ENCODE measurements at places on chromosomes 4 and X.

DNA sequence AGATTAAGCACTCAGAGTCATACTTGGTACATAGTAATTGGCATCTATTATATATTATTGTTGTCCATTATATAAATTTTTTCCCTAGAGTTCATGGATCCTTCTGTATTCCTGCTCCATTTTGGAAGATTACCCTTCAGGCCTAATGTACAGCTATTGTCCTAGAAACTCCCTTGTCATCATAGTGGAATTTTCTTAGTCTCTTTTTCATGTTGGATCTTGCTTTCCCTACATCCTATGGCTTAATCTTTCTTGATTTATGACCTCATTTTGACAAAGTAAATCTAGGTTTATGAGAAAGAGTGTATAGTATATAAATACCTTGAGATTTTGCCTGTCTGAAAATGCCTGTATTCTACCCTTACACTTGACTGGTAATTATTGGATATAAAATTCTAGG, 22.1 kb downstream of the ARMCX4 start:
- DNase-seq = no peak

- DNase-seq = no peak
These were observed 969.1 kb upstream of the PCDH10 start for GRCh38 chr4:132180020-132180427.

DNA sequence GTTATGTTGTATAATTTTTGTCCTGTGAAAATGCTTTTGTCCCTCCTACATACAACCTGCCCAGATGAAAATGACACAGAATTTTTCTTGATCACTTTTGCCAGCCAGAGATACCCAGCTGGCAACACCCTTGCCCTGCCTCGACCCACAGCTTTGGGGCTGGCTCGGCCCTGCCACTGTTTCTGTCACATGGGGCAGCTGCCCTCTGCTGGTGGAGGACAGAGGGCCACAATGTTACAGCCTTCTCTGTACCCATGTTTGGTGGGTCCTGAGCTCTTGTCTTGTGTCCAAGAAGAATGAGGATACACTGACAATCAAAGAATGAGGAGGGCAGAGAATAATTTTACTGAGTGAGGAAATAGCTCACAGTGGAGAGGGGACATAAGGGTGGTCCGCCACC, 31.1 kb downstream of the BMP15 start:
- no peak for DNase-seq

DNA sequence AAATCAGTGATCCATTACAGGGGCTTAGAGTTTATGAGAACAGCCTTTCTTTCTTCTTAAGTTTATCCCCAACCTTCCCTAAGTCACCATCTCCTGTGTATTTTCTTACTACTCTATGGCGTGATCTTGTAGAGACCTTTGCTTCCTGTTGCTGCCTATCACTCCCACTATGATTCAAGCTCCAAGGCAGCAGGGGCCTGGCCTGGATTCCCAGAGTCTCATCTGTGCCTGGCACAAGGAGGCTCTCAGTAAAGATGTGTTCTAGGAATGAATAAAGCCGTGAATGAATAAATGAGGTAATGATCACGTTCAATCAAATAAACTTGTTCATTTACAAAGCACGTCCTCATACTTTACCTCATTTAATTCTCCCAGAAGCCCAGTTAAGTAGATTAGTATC, 45.4 kb downstream of the CC2D2A start:
- DNase-seq = no peak

GRCh38 chr4:26140150-26140898, 180.5 kb upstream of the RBPJ start:
- DNase-seq = no peak

DNA sequence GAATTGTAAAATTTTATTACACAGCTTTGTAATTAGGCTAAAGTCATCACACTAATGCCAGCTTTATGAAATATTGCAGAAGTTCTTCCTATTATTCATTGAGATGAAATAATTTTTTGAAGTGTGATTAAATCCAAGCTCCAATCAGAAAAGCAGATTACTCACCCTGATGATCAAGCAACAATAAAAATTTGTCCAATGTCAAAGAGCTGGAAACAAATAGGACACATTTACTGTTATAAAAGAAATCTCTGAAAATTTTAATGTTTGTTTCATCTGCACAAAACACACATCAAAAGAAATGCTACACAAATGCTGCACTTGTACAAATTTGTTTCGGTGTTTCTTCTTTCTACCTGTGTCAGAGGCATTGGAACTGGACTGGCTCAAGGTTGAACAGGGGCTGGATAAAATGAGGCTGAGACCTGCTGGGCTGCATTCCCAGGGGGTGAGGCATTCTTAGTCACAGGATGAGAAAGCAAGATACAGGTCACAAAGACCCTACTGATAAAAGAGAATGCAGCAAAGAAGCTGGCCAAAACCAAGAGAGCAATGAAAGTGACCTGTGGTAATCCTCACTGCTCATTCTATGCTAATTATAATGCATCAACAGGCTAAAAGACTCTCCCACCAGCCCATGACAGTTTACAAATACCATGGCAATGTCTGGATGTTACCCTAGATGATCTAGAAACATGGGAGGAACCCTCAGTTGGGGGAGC, 78.3 kb downstream of the GASK1B start:
- DNase-seq = no peak

- no peak for DNase-seq
These were observed 258.2 kb downstream of the PPP1R2C start for GRCh38 chrX:42519666-42520231.

GRCh38 chrX:17613979-17614588, 123.2 kb upstream of the SCML1 start:
- no peak for DNase-seq

DNA sequence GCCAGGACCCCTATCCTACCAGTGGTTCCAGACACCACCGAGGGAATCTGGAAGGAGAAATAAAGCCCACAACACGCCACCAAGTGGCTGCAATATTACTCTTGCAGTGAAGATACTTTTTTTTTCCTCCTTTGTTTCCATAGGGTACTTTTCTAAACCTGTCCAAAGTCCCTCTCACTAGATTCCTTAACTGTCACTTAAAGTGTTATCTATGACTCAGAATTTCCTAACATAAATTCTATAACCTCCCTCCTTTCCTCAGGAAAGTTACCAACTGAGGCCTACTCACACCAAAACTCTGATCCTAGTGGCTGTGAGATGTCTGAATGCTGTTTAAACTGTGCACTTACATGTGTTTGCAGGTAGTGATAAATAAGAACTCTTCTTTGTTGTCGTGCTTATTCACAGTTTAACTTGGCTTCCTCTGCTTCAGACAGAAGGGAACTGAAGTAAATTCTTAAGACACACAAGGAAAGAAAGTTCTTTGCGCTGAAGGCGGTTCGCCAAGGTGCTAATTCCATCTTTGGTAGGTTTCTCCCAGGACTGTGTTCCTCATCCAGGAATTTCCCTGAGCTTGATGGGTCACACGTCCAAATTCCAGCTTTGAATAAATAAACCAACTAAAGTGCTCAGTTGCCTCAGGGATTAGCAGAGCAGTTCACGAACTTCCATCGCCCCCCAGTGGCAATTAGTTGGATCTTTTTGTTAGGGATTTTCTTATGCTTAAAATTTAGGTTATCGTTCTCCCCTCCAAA, 10.7 kb upstream of the HCCS start:
- no peak for DNase-seq

- DNase-seq = peak; percentile 78
These were observed 48.1 kb upstream of the HMX1 start for GRCh38 chr4:8919651-8920288.

GRCh38 chr4:48137846-48138245, 3.8 kb upstream of the TXK start:
- DNase-seq = no peak

- no peak for DNase-seq
These were observed 103.5 kb downstream of the CLNK start for GRCh38 chr4:10581022-10581421.

DNA sequence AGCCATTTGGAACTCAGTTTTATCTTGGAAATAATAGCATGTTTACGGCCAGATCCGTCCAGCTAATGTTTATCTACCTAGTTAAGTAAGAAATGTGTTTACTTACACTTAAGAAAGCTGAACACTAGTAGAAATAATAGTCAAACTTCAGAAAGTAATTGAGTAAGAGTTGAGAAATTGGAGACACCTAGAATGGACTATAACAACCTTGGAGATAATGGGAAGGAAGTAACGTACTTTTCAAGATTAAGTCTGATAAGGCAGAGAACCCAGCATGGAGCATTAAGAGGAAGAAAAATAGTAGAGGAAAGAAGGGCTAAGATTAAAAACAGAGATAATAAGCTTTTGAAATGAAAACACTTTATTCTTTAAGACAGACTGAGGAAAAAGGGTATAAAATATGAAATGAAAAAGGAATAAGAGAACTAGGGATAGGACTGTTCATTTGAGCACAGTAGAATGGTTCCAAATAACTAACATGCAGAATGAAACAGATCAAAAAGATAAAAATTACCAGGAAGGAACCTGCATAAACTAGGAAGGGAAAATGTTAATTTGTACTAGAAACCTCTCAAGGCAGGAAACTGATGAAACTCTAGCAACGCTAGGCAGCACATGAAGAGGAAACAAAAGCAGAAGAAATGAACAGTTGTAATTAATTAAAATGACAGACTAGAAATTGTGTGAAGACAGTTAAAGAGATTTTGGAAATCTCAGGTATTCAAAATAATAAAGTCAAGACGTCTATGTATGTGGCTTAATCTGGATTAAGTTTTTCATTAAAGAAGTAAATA, 71.7 kb downstream of the FBXW7 start:
- DNase-seq = no peak

DNA sequence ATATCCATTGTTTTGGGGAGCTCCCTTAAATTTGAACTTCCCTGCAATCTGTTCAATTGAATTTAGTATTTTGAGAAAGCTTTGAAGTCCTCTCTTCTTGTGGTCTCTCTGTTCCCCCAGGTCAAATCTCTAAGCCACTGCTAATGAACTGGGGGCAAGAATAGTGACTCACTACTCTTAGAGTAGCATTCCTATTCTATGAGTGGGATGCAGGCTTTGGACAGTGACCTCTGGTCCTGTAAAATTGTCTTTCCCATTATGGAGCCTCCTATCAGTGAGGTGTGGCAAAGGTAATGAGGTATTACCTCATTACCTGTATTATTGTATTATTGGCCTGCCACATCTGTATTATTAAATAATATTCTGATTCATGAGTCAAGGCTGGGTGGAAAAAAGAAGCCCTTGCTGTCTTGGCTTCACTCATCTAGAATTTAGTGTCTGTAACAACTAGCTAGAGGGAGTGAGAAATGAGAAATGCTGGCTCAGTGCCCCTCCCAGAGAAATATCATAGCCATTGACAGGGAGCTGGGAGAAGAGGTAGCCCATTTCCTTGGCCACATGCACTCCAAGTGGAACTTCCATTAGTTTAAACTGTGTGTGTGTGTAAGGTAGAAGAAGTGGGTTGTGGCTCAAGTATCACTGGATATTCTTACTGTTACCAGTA, 393.9 kb upstream of the CTSO start:
- DNase-seq = no peak

- no peak for DNase-seq
These were observed 355.9 kb downstream of the OPHN1 start for GRCh38 chrX:68077378-68077777.

- DNase-seq = no peak
These were observed 264.1 kb downstream of the CBLL2 start for GRCh38 chrX:22536746-22537304.

- no peak for DNase-seq
These were observed 787.5 kb downstream of the FSTL5 start for GRCh38 chr4:161376275-161376674.

- DNase-seq = no peak
These were observed 91.4 kb downstream of the BCOR start for GRCh38 chrX:40006106-40007017.

GRCh38 chrX:63032811-63033210, 318.3 kb downstream of the SPIN4 start:
- DNase-seq = no peak

- DNase-seq = no peak
These were observed 89.2 kb downstream of the TMEM144 start for GRCh38 chr4:158299459-158300007.

DNA sequence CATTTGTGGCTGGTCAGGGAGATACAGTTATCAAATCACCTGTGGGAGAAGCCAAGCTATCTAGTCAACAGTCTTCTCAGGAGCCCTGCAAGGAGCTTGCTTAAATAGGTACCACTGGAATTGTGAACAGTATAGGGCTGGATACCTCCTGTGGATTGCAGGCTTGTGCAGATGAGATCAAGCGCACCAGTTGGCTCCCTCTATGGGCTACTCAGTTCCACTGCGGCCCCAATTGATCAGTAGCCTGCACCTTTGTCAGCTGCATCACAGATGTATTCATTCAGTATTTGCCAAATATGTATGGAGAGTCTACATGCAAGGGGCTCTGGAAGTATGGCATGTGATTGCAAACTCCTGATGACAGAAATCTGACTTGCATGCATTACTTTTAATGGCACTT, 28.6 kb downstream of the TEX13A start:
- DNase-seq = no peak

GRCh38 chrX:134706138-134706537, 47.9 kb upstream of the PLAC1 start:
- DNase-seq = no peak

Measured in osteocyte (in vitro differentiated cells).